ENCODE measurements at places on chromosomes 3 and 15.

- no peak for DNase-seq
Measured at GRCh38 chr15:68683026-68683425, 104.2 kb downstream of the CORO2B start.

DNA sequence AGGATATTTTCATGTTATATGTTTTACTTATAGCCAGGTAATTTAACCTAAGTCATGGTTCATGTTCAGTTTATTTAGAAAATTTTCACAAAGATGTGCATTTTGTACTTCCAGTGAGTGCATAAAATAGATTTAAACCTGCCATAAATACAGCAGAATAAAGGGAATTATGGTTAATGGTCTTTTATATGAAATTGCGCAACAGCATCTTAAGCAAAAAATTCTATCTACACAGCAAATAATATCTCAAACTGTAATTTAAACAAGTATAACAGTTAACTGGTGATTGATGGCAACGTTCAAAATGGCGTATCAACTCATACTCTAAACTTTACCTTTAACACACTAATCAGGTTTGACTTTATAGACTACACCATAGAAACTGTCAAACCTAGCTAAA lies 97.6 kb downstream of the ROBO1 start:
- DNase-seq: no peak

DNA sequence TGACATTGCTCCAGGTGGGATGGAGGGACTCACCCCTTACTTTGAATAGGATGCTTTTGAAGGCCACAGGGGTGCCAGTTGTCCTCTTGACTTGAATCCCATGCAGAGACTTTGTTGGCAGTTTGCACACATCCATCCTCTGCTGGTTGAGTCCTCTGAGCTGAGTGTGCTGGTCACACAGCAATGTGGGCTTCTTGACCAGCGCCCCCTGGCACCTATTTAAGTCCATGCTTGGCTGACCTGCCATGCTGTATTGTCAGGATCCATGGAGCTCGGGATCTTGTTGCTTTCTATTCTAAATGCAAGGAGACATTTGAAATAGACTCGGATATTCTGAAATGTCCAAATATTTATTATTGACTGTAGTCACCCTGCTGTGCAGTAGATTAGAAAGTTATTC lies 19.8 kb downstream of the RAB7A start:
- no peak for DNase-seq

GRCh38 chr3:73061416-73061815 lies at the start of gene EBLN2:
EBLN2 (plus strand) TSS chr3:73061659; CDS start chr3:73062082, 423 bp downstream.
- no peak for DNase-seq

GRCh38 chr15:76155731-76156130 lies 95.9 kb downstream of the TMEM266 start:
- DNase-seq: peak; percentile 66

DNA sequence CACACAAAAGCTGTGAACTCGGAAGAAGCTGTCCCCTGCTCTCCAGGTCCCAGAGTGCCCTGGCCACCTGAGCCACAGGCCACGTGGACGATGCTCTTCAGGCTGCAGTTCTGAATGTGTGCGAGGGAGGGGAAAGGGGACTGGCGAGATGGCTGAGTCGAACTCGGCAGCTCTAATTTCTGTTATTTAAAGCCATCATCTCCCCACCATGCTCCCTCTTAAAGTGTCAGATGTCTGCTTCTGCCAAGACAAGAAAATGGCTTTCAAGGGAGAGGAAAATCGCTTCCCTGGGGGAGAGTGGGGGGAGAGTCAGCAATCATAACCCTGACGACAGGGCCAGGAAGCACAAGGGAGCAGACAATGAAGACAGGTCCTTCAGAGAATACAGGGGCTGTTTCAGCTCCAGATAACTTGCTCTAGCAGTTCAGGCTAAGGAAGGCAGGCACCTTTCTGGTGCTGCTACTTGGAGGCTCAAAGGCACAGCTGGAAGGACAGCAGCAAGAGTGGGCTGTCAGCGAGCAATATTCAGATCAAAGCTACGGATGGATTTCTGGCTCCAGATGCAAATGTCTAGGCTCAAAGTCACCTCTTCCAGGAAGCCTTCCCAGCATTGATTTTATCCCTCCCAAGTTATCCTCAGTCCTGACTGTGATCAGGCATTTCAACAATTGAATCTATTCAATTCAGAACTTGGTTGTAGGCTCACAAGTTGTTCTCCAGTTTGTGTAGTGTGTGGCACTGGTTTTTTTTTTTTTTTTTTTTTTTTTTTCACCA lies 15.5 kb upstream of the CCDC33 start:
- DNase-seq: no peak

GRCh38 chr3:12046406-12046805 lies 42.2 kb downstream of the SYN2 start:
- DNase-seq: no peak

- peak; percentile 66 for DNase-seq
Measured at GRCh38 chr3:10192953-10193691, 28.4 kb downstream of the IRAK2 start.

DNA sequence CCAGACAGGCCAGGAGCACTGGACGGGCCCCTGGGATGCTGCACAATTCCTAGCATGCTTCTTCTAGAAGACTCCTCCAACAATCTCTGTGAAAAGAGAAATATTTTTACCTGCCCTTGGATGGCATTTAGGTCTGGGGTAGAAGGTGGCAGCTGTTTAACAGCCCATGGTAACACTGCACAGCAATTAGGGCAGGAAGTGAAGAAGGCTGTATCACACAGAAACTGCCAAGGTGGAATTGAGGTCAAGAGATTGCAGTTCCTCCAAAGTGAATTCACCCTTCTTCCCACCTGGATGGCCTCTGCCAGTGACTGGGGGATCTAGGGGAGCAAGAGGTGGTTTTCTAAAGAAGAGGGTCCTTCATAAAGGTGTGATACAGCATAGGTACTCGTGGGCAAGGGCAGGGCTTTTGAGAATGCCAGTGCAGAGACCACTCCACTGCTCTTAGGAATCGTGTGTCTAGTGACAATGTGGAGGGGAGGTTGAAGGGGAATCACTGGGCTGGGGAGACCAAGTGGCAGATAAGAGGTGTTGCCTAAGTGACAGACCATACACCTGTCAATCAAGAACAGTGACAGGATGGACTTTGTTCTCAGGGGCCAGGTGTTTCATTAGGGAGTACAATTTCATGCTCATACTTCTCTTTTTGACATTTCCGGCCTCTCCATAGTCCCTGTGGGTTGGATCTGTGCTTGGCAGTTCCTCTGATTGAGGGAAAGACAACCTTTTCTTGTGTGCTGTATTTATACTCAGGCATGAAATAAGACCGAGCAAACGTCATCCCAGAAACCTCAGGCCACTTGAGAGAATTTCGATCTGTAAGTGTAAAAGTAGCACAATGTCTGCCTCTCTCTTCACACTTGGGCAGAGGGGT lies 83.5 kb upstream of the BCL6 start:
- DNase-seq: no peak

DNA sequence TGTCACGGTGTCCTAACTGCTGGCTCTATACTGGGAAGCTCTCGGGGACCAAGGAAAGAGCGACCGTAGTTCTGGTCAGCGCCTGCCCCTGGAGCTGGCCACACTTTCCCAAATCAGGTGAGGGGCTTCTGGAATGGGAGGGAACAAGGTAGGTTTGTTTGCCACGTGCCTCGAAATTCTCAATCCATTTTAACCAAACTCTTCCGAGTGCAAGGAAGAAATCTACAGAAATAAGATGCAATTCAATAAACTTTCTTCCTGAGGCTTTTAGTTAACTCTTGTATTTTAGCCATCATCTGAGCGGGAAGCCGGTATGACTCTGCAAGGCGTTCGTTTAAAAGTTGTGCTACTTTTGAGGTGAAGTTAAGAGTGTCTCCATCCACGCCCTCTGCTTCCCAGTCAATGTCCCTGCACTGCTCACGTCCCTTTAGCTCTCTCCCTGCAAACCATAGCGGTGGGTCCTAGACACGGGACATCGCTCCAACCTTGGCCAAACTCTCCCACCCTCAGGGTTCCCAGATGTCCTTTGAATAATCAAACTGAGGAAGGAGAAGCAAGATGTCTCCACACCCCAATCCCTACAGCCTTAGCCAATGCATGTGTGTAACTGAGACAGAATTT lies 597 bp downstream of the AGTR1 start:
- DNase-seq: no peak

DNA sequence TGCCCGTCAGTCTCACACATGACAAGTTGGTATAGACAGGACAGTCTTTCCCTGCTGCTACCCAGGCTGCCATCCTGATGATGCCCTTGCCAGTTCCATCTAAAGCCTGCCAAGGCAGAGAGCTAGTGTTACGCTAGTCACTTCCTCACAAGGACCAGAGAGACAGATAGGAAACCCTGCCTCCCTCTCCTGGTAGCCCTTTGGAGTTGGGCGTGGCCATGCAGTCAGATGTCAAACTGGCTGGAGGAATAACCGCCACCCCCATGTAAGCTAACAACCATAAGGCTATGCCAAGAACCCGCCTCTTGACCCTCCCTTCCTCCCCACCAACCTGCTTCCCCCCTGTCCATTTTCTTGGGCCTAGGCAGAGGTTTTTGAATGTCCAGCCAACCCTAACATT lies 2.8 kb downstream of the TMEM115 start:
- DNase-seq: no peak

DNA sequence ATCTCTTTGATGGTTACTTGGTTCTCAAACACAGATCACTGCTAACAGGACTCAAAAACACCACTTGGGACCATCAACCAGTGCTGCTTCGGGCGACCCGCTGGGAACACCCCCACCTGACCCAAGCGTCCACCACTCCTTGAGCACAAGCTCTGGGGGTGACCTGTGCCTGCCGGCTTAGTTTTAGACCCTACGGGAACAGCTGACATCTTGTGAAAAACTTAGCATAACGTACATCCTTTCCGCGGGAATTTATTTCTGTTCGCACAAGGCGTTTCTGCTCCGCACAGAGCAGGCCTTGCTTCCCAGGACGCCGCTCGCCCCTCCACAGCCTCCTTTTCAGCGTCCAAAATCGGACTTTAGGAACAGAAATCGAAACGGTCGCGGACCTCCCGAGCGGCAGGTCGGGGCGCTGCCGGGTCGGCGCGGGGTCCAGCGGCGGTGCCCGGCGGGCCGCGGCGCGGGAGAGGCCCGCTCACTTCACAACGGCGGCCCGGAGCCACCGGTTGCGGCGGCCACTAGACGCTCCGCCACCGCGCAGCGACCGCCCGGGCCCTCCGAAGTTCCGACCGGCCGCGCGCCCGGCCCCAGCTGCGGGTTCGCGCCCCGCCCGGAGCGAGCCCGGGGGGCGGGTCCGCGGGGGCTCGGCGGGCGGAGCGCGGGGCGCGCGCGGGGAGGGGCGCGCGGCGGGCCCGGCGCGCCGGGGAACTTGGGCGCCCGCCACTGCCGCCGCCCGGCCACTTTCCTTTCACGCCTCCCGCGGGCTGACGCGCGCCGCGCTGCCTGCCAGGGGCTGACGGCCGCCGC lies 959 bp downstream of the SFMBT1 start:
- no peak for DNase-seq

- no peak for DNase-seq
Measured at GRCh38 chr3:98565237-98565643, 28.2 kb downstream of the CPOX start.

GRCh38 chr15:58043192-58043903 lies 22.2 kb downstream of the ALDH1A2 start:
- no peak for DNase-seq

- peak; percentile 43 for DNase-seq
Measured at GRCh38 chr3:87167628-87168456, 59.3 kb upstream of the CHMP2B start.

DNA sequence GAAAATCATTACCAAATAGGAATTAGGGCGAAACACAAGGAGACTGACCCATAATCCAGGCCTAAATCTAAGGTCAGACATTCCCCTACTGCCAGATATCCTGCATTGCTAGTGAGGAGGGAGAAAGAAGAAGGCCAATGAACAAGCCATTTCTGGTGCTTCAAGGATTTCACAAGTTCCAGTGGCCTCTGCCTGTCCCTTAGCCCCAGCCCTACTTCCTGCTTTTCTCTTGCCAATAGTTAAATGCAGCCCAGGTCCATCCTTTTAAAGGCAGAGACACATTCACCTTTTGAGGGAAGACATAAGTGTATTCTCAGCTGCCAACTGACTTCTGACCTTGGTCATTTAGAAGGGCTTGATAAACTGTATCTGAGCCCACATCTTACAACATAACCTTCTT lies 135.8 kb downstream of the ZNF621 start:
- no peak for DNase-seq

DNA sequence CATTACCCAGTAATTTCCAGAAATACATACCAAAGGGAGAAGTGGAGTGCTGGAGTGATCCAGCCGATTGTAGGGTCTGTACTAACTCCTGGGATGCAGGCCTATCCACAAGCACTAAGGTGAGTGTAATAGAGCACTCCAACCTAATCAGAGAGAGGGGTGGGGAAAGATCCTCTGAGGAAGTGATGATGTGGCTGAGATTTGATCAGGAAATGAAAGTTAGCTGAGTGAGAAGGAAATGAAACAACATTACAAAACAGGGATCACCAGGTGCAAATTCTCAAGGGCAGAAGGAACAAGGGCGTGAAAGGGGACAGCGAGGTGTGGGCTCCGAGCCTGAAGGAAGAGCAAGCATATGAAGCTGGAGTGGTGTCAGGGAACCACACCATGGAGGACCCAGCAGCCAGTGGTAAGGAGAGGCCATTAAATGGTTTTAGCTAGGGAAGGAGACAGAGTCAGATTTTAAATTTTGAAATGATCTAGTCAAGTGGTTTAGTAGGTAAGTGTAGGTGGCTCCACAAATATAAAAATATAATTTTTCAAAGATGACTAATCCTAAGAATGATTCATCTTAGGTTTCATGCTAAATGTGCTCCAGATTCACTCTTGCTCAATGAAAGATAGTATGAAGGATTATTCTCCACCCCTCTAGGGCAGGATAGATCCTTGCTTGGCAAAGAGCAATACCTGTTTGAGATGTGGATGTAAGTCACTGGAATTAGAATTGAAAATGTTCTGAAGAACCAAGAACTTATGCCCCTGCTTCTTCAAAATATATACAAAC lies 348.7 kb downstream of the TBL1XR1 start:
- DNase-seq: no peak

DNA sequence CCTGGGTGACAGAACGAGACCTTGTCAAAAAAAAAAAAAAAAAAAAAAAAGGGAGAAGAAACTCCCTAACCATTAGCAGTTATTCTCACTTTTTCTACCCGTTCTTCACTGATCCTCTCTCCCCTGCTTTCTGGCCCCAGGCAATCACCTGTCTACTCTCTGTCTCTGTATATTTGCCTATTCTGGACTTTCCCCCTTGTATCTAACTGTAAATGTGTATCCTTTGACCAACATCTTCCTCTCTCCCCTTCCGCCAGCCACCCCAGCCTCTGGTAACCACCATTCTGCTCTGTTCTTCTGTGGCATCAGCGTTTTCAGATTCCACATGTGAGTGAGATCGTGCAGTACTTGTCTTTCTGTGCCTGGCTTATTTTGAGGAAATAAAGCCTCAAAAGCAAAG lies 6.9 kb downstream of the CYFIP1 start:
- no peak for DNase-seq

DNA sequence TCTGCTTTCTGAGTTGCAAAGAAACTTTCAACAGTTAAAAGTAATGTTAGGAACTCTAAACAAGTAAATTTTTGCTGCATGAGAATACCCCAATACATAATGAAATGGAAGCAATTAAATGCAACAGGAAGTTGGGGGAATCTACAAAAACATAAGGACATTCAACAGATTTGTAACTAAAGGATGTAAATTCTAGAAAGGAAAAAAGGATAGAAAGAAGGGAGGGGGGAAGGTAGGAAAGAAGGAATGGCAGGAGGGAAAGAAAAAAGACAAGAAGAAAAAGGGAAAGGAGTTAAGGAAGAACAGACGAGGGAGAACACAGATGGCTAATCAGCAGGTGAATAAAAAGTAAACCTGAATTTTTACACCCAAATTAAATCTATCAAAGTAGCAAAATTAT lies 22.3 kb upstream of the ANP32A start:
- no peak for DNase-seq

- no peak for DNase-seq
Measured at GRCh38 chr3:179446501-179446900, 4.8 kb downstream of the GNB4 start.
